ENCODE measurements at places on chromosomes 1 and 21.

DNA sequence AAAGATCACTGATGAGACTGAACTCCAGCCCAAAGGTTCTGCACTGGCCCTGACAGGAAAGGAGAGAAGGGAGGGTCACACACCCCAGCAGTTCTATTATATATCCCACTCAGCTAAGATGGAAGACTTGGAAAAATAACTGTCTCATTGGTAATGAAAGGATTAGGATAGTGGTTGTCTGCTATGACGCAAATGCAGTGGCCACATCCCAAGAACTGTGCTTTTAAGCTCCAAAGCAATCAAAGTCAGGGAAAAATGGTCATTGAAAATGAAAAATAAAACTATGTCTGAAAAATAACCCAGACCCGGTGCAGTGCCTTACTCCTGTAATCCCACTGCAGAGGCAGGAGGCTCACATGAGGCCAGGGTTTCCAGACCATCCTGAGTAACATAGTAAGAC, 31.0 kb downstream of the PSMG1 start:
- DNase-seq, result no peak

DNA sequence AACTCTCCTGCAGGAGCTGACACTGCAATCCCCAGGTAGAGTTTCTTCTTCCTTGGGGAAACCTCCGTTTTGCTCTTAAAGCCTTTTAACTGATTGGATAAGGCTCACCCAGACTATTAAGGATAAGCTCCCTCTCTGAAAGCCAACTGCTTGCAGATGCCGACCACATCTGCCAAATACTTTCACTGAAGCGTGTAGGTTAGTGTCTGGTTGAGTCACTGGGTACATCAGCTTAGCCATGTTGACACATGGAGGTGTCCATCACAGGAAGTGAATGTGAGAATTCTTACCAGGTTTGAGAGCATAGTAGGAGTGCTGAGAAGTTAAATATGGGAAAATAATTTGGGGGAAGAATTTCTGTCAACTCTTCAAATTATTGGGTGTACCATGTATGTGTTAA, 202.0 kb downstream of the AJAP1 start:
- no peak for DNase-seq

- DNase-seq, result no peak
These were observed 48.1 kb downstream of the NFIA start for GRCh38 chr1:61130338-61131000.

DNA sequence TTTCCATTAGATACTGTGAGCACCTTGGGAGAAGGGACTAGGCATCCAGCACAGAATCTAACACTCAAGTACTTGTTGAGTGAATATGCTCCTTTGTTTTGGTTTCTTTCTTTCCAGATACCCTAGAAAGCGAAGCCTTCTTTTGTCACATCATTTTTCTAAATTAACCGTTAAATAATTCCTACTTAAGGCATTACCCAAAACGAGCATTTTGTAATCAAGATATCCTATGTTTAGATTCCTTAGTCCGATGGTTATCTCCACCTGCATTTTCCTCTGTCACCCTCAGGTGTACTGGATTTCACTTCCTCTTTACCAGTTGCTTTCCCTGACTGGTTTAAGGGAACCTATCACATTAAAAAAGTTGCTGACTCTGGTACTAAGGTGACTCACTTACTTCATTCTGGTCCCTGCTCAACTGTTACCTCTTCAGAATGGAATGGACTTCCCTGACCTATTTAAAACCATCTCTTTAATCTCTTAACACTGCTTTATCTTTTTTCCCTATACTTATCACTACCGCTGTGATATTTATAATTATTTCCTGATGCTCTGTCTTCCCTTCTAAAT, 3.2 kb downstream of the B3GALNT2 start:
- DNase-seq, result no peak

DNA sequence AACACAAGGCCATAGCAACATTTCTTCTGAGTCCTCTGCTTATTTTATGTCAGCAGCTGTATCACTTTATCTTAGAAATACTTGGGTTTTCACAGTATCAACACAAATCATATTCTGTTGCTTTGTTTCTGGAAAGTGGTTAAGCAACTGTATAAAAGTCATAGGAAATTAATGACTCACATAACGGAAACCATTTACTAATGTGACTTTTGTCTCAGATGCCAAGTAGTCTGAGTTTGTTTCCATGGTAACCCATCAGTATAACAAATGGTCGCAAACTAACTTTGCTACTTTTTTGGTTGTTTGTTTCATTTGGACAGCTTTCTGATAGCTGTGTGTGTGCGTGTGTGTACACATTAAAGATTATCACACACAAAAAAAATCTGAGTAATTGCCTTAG, 31.1 kb downstream of the EEIG2 start:
- DNase-seq, result no peak

- no peak for DNase-seq
These were observed 23.3 kb downstream of the H3-3A start for GRCh38 chr1:226085675-226086285.

GRCh38 chr21:42991992-42992740, 17.8 kb downstream of the PKNOX1 start:
- no peak for DNase-seq

- DNase-seq, result no peak
These were observed 179.4 kb downstream of the TGFB2 start for GRCh38 chr1:218524526-218524925.

GRCh38 chr1:110319332-110320167, 19.6 kb upstream of the RBM15 start:
- no peak for DNase-seq

- DNase-seq, result no peak
These were observed 587.7 kb downstream of the MATN1 start for GRCh38 chr1:30135698-30136097.

- DNase-seq, result no peak
These were observed 147.3 kb upstream of the WNT4 start for GRCh38 chr1:22290157-22290556.

- no peak for DNase-seq
These were observed 221.6 kb upstream of the POU3F1 start for GRCh38 chr1:38268226-38268625.

DNA sequence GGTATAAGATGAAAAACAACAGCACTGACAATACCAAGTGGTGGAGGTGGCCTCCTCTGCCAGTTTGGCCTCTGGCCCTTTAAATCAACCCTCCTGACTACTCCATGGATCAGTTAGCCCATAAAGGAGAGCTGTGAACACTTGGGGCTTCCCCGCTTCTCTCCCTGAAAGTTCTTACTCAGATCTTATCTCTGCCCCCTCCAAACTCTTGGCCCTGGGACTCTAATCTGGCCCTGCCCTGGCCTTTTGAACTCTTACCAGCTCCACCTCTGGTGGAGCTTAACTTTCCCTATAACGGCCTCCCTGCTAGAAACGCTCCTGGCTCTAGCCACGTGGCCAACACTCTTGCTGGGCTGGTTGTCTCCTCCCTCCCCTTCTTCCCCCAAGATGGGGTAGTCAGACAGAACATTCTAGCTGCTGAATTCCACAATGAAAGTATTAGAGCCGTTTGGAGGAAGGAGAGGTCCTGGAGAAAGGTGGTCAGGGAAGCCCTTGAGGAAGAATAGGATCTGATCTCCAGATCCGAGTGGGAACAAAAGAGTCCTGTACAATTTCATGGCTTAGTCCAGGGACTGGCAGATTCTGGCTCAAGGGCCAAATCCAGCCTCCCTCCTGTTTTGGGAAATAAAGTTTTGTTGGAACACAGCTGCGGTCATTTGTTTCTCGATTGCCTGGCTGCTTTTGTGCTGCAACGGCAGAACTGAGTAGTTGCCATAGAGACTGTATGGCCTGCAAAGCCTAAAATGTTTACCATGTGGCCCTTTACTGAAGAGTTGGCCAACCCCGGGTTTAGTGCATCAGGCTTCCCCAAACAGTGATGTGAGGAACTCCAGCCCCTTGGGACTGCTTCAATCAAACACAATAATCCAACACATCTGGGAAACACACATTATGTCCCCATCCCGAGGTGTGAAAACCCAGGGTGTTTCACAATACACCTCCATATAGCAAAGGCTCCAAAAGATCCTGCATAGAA, 9.5 kb upstream of the PIGR start:
- DNase-seq, result no peak

DNA sequence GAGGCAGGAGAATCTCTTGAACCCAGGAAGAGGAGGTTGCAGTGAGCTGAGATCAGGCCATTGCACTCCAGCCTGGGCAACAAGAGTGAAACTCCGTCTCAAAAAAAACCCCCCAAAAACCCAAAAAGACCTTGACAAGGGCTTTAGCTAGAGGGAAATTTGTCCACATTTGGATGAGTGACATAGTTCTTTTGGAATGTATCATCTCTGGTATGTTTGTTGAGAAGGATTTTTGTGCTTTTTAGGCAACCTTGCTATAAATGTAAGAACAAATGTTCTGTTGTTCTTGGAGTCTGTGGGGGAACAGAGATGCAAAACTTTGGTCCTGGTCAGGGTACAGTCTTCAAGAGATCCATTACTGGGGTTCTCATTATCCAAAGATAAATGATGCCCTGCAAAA, 28.9 kb downstream of the INAVA start:
- DNase-seq, result no peak

GRCh38 chr1:18176619-18177018, 69.0 kb downstream of the IGSF21 start:
- no peak for DNase-seq

DNA sequence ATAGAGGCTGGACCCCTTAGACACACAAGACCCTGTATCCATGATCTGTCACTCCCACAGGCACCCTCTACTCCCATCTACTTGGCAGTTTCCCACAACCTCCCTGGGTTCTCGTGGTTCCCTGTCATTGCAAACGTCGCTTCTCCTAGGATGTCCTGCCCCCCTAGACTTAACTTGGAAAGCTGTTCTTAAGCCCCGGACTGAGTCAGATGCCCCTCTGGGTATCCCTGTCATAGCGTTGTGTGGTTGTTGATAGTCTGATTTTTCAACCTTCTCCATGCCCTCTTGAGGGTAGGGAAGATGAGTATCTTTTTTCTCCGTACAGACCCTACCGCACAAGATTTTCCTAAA, 11.8 kb downstream of the RCC1 start:
- no peak for DNase-seq

DNA sequence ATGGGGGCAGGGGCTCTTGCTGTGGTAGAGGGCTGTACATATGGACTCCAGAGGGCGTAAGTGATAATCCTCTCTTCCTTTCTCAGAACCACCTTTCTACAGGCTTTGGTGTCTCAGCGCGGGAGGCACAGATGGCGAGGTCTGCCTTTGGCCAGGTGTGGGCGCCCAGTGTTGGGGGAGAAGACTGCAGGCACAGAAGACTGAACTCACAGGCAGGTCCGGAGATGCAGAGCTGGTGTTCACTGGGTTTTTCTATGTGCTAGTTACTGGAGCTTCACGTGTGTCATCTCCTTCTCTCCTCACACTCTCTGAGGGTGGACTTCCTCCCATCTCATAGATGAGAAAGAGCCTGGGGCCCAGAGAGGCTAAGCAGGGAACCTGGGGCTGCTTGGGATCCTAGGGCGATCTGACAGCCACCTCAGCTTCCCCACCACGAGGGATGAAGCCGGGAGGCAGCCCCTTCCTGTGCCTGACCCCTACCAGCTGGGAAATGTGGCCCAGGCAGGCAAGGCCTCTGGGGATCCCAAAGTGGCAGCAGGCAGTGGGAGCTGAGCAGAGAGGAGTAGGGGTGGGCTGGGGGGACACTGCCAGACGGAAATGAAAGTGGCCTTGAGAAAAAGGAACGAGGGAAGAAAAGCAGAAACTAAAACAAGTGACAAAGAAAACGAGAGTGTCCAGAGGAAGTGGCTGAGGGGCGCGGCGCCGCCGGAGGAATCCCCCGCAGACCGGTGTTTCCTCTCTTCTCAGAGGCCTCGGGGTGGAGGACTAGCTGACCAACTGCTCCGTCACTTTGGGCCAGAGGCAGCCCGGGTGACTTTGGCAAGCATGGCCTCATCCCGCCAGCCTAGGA, 191.6 kb downstream of the HIVEP3 start:
- DNase-seq, result peak; percentile 28

- DNase-seq, result no peak
These were observed 10.8 kb upstream of the CDCP2 start for GRCh38 chr1:54163573-54163972.

- no peak for DNase-seq
These were observed 9.6 kb upstream of the SMYD2 start for GRCh38 chr1:214271174-214271858.

- no peak for DNase-seq
These were observed 55.9 kb upstream of the SAMD13 start for GRCh38 chr1:84245563-84245962.

DNA sequence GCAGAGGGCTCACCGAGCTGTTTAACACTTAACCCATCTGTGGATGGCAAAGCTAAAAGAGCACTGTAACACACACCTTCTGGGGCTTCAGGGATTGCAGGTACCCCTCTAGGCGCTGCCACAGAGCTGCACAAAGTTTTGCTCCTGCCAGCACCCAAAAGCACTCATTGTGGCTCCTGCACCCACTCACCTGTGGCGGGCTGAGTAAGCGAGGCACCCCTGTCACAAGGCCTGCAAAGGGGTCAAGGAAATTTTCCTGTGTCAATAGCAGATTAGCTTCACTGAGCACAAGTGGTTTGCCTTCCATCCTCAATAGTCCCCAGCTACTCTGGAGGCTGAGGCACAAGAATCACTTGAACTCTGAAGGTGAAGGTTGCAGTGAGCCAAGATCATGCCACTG, 29.5 kb upstream of the KCNK1 start:
- no peak for DNase-seq

DNA sequence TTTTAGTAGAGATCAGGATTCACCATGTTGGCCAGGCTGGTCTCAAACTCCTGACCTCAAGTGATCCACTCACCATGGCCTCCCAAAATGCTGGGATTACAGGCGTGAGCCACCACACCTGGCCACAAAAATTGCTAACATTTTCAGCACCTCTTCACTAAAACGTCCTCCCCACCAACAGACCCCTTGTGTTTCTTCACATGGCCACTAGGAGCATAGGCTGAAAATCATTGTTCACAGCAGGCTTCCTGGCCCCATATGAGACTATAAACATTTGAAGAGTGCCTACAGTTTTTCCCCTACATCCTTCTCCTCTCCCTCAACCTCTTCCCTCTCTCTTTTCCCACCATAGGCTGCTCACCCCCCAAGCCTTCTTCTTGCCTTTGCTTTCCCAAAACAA, 28.0 kb upstream of the SFPQ start:
- DNase-seq, result no peak

GRCh38 chr1:26357121-26357602, 3.2 kb upstream of the CRYBG2 start:
- DNase-seq, result no peak

DNA sequence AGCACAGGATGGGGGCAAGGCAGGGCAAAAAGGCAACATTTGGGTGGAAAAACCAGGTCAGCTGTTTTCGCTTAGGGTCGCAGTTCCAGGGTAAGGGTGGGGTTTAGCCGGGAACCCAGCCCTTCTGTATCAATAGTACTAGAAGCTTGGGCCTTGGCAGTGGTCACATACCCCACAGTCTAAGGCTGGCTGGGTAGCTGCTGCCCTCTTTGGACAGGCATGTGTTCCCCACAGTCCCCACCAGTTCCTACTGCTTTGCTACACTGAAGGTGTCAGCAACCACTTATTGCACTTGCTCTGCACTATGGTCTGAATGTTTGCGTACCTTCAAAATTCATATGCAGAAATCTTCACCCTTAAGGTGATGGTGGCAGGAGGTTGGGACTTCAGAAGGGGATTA, 349.8 kb downstream of the LTN1 start:
- no peak for DNase-seq

- no peak for DNase-seq
These were observed 172.8 kb downstream of the MATN1 start for GRCh38 chr1:30550365-30551220.

GRCh38 chr1:25799935-25800702, at the start of gene SELENON:
Gene SELENON (plus strand): TSS chr1:25800193. CDS start chr1:25800231, 38 bp downstream.
- DNase-seq, result no peak
